ENCODE measurements at places on chromosomes 6 and 20. TPM values are rescaled to one million over a fixed set of nuclear protein-coding genes. Genes with fewer than 3 reads are reported as not detected.

- ATAC-seq = no peak
These were observed 172.7 kb upstream of the RUNX2 start for GRCh38 chr6:45155341-45155894.

Gene RIPPLY2
- 2.3 TPM for total RNA-seq

GRCh38 chr6:27616328-27617045, 143.6 kb upstream of the ZNF184 start:
- ATAC-seq = no peak

Gene OPRM1
- total RNA-seq = 0.87 TPM

Gene QKI
- total RNA-seq = 170 TPM

Gene COL19A1
- total RNA-seq = 3.7 TPM

- ATAC-seq = no peak
These were observed 108.9 kb upstream of the CST7 start for GRCh38 chr20:24840121-24840713.

Gene GNMT
- not detected for total RNA-seq

GRCh38 chr6:129292836-129293235, 409.9 kb downstream of the LAMA2 start:
- no peak for ATAC-seq
